M059J (cell line): ENCODE measurements at places on chromosomes 2 and 18.

DNA sequence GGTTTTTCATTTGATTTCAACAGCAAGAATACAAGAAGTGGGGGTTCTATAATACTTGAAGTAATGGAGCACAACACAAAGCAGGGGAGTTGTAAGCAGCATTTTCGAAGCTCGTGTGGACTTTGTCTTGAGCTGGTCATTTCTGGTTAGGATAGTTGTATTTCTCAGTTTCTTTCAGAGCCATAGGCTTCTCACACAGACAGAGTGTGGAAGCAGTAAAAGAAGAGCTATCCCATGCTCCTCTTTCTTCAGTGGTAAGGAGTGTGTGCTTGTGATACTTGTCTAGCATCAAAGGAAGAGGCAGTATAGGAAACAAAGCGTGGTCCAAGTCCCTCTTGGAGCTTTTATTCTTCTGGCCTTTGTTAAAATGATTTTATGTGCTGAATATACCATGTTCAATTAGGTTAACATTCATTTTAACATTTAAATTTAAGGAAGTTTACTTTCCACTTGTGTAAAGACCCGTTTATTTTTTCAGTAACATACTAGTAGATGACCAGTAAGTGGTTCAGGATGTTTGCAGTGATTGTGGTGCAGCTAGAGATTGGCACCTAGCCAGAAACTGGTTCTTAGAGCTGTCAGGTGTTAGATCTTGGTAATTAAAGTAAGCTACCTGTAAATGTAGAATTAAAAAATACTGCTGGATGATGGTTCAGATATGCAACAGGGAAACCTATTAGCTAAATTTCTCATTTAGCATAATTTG is 14.6 kb downstream of the CCNYL1 start:
- peak; percentile 24 for DNase-seq

- DNase-seq = no peak
Observed at GRCh38 chr2:8537562-8538155, 144.2 kb upstream of the ID2 start.

- DNase-seq = no peak
Observed at GRCh38 chr2:235693279-235693678, 199.4 kb downstream of the AGAP1 start.

DNA sequence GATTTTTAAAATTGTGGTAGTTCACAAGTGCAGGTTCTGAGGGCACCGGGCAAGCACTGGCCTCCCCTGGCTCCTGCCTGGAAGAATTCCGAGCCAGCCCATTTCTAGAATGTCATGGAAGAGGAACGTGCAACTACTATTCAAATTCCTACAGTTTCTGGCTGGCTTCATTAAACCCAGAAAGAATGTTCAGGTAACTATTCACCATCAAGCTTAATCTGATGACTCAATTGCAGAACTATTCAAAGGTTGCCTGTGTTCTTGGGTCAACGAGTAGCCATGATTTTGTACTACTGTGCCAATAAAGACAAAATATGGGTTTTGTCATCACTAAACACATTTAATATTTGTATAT is 14.3 kb upstream of the MFF start:
- peak; percentile 73 for DNase-seq

- DNase-seq = no peak
Observed at GRCh38 chr2:46225730-46226129, 71.5 kb upstream of the EPAS1 start.

GRCh38 chr2:174208026-174208425 is 40.3 kb downstream of the OLA1 start:
- DNase-seq = no peak

GRCh38 chr18:42274488-42275137 is 319.6 kb downstream of the PIK3C3 start:
- DNase-seq = peak; percentile 52

DNA sequence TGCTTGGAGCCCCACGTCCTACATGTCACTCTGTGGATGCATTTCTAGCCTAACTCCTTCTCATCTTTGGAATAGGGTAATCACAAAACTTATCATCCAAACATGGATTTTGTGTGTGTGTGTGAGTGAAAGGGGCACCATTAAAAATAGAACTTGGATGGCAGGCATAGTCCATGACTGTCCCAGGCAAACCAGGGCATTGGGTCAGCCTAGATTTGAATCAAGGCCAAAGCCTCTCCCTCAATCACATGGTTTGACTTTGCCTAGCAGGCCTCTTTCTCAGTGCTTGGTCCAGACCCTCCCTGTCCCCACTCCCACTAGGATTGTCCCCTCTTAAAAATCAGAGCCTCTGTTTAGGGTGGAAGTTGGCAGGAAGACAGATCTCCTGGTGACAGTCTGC is 67.4 kb upstream of the BCL2L11 start:
- no peak for DNase-seq

GRCh38 chr2:203846490-203847105 is 21.0 kb upstream of the CTLA4 start:
- no peak for DNase-seq

- DNase-seq = no peak
Observed at GRCh38 chr2:75986617-75987016, 275.9 kb upstream of the GCFC2 start.

- DNase-seq = no peak
Observed at GRCh38 chr2:180647221-180647620, 333.2 kb upstream of the UBE2E3 start.

- no peak for DNase-seq
Observed at GRCh38 chr2:188527581-188527993, 235.9 kb downstream of the GULP1 start.

DNA sequence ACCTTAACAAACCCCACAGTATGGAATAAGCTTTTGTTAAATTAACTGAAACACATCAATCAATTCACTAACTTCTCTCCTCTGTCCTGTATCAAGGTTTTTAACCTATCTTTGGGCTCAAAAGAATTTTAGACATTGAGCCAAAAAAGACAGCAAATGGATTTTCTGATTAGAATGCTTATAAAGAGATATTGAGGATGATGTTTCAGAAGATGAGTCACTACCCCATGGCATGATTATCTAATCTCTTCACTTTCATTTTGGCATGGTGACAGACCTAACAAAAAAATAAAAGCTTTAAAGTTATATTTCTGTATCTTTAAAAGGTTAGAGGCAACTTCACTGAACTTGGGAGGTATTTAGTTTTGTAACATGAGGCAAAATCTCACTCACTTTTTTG is 55.5 kb downstream of the SGPP2 start:
- peak; percentile 11 for DNase-seq

- DNase-seq = peak; percentile 58
Observed at GRCh38 chr2:44362207-44363015, 664 bp downstream of the CAMKMT start.

DNA sequence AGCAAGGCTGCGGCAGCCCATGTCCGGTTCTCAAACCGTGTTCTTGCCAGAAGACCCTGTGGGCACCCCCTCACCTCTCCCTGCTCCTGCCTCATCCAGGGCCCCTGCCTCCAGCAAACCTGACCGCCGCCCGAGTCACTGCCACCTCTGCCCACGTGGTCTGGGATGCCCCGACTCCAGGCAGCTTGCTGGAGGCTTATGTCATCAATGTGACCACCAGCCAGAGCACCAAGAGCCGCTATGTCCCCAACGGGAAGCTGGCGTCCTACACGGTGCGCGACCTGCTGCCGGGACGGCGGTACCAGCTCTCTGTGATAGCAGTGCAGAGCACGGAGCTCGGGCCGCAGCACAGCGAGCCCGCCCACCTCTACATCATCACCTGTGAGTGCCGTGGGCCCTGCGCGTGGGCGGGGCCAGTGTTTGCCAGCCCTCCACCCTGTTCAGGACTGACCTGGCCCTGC is 32.2 kb downstream of the MTERF4 start:
- no peak for DNase-seq

DNA sequence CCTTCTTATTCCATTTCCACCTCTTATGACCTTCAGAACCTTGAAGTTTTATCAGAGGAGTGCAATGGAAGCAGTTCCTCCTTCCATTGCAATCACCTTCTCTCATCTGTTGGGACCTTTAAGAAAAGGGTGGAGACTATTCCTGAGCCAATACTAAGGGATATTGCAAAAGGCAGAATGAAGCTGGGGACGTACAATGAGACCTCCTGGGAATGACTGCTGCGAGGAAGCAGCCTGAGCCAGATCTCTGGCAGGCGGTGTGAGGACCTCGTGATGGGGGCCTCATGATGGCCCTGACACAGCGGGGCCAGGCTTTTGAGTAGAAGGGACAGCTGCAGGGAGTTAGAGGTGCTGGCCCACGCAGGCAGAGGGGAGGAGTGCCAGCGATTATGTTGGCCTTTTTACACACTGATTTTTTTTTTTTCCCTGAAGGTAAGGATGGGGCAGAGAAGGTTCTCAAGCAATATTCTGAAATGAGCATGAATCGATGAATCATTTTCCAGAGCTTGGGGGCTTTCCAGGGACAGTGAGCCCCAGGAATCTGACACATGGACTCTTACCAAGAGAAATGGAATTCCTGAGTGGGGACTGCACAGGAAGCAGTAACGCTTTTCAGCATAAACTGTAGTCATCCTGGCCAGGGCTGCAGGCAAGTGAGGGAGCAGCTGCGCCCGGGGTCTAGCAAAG is 40.0 kb upstream of the LAPTM4A start:
- DNase-seq = peak; percentile 89

- no peak for DNase-seq
Observed at GRCh38 chr2:6927186-6927585, 10.0 kb downstream of the RNF144A start.

- peak; percentile 93 for DNase-seq
Observed at GRCh38 chr2:62149708-62150107, 46.2 kb upstream of the B3GNT2 start.

GRCh38 chr2:193929131-193929530 is 1727.9 kb upstream of the SLC39A10 start:
- no peak for DNase-seq

DNA sequence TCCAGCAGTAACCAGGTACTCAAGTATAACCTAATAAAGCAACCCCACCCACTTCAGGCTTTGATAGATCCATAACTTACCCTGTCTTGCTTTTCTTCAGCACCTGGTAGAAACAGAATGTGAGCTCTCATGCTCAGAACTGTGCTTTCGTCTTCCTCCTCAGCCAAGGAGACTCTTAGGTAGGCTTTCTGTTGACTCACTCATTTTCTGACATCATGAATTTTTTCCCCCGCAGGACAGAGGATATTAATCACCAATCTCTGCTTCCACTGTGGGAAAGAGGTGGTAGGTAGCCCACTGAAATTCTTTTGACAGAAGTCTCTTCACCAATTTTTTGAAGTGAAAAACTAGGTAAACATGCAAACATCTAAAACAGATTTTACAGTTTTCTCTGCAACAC is 241.2 kb upstream of the KCNJ3 start:
- DNase-seq = no peak

DNA sequence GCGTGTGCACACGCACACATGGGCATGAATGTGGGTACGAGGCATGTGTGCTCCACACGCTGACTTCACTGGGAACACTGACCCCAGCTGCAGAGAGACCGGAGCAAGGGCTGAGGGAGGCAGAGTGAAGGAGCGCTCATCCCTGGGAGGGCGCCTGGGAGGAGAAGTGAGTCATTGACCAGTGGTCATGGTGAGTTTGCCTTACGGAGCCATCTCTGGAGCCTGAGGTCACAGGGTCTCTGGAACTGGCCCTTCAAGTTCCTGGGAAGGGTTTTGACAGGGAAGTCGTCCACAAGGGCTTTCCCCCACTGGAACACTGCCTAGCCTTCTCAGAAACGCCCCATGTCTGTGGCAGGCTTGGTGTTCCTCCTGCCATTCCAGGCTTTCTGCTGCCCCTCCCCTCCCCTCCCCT is 14.3 kb upstream of the TMEM185B start:
- DNase-seq = peak; percentile 97

DNA sequence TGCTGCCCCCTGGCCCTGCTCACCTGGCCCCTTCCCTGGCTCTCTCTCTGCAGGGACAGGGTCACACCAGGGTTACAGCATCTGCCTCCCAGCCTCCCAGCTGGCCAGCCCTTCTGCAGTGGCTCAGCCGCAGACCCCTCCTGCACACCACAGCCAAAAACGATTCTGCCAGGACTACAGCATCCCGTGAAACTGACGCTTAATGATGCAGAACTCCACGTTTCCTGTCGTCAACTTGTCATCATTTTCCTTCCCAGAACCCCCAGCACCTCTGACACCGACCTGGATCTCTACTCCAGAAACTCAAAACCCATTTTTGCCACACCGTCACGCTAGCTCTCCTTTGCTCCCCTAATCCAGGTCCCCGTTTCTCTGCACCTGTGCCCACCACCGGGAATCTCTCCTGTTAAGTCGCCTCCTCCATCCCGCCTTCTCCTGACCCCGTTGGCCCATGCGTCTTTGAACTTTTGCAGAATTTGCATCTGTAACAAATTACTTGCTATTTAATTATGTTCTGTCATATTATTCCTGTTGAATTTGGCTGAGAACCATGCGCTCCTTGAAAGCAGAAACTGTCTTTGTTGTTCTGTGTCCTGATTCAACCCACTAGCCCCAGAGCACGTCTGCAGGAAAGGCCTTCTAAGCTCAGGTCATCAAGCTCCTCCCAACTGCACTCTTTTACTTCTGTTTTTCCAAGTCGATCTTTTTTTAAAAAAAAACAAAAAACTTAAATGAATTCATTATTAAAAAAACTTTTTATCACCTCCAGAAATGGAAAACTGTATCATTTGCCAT is 173.2 kb upstream of the COPS8 start:
- DNase-seq = no peak

DNA sequence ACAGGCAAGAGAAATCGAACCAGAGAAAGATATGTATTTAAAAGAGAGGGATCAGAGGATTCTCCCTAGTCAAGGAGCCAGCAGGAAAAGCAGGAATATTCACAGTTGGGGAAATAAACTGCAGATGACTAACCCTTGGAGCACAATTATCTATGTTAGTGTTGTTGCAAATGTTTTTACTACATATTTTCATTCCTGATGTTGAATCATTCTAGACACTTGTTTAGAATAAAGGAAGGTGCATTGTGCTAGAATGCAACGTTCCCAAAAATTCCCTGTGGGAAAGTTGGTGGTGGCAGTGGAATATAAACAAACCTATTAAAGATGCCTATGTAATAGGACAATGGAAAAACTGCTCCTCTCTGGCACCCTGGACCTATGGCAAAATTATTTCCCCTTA is 63.3 kb downstream of the DTNA start:
- DNase-seq = peak; percentile 11

DNA sequence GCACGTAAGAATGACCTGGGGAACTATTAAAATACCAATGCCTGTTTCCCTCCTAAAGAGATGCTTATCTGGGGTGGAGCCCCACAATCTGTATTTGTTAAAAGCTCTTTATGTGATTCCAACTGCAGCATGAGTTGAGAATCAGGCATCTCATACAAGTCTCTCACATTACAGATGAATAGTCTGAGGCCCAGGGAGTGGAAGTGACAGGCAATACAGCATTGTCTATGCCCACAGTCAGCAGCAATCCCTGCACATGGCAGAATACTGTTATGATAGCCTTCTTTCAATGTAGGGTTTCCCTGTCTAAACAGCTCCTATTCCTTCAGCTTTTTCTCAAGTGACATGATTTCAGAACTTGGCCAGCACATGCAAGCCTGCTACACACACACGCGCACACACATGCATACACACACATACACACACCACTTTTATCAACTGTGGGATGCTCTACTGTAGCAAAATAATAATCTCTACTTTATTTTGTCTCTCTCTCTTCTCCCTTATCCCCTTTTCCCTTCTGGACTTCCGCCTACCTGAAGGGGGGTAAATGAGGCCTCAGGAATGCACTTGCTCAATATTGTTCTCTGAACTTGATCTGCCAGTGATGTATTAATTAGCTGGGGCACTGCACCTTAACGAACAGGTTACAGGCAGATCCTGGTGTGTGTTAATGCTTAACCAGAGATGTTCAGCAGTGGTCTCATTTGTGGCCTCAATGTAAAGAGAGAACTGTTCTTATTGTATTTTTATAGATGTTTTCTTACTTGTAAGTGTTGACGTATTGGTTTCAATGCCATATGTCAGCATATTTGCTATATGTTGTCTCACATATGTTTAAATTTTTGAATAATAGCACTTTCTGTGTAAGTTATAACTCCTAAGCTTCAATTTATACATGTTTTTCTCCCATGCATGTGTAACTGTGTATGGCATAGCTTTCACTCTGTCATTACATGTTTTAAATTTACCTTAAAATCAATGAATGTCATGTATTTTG is 116.0 kb downstream of the SETBP1 start:
- DNase-seq = no peak
